ENCODE measurements at places on chromosomes 2 and 18.

DNA sequence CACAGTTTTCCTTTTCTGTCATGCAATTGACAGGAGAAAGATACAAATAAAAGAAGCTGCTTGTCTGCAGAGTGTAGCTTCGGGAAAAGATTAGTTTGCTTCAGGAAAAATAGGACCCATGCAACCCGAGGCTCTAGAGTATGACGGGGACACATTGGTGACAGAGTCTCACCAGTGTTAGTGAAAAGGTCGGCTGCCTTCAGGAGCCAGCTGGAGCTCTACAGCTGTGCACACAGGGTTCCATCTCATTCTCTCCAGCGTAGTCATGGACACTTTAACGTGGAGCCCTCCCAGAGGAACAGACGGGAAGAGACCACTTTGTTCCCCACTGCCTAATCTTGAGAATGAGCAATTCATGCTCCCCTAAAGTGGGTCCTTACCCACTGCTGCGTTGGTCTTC is 42.9 kb downstream of the FECH start:
- no peak for DNase-seq

- no peak for DNase-seq
Measured at GRCh38 chr18:23591011-23591410, 4.7 kb upstream of the NPC1 start.

DNA sequence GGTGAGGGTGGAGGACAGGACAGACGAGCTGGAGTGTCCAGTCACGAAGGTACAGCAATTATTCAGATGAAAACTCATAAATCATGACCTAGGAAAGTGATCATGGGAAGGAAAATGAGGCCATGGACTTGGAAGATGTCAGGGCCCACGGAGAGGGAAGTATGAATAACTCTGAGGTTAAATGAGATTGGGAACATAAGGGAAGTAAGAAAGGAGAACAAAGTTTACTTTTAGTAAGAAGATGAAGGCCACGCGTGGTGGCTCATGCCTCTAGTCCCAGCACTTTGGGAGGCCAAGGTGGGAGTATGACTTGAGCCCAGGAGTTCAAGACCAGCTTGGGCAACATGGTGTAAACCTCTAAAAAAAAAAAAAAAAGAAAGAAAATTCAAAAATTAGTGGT is 56.2 kb downstream of the AQP4 start:
- no peak for DNase-seq

DNA sequence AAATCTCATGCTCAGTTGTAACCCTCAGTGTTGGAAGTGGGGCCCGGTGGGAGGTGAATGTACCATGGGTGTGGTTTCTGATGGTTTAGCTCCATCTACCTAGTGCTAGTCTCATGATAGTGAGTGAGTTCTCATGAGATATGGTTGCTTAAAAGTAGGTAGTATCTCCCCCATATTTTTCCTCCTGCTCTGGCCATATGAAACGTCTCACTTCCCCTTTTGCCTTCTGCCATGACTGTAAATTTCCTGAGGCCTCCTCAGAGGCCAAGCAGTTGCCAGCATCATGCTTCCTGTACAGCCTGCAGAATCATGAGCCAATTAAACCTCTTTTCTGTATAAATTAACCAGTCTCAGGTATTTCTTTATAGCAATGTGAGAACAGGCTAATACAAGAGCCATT is 62.8 kb upstream of the RNF152 start:
- no peak for DNase-seq

DNA sequence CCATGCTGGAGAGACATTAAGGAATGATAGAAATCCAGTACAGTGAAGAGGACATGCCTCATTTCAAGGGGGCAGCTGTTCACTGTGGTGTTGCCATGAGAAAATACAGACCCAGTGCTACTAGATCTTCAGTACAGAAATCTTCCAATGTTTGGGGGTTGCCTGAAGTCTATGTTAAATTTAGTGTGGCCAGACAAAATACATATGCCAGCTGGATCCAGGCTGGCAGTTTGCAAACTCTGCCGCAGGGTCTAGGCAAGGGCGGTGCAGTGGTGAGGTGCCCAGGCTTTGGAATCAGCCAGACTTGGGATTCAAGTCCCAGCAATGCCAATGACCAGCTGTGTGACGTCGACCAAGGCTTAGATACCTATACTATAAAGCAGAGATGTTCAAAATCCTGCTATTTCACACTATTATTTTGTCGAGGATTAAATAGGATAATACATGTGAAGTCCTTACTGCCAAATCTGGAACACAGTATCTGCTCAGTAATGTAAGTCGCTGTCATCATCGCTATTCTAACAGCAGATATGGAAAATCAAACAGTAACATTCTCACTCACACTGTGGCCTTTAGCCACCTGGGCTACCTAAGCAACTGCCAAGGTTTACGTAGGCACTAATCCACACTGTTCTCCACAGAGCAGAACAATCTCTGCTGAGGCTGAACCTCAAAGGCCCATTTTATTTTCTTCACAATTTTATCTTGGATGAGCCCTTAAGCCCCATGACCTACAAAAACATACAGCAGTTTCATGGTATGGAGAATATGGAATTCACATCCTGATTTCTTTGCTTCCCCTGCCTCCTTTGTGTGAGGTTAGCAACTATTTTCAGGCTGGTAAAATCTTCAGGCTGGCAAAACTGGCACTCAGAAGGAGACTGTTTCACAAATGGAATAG is 5.9 kb upstream of the TMSB10 start:
- no peak for DNase-seq

DNA sequence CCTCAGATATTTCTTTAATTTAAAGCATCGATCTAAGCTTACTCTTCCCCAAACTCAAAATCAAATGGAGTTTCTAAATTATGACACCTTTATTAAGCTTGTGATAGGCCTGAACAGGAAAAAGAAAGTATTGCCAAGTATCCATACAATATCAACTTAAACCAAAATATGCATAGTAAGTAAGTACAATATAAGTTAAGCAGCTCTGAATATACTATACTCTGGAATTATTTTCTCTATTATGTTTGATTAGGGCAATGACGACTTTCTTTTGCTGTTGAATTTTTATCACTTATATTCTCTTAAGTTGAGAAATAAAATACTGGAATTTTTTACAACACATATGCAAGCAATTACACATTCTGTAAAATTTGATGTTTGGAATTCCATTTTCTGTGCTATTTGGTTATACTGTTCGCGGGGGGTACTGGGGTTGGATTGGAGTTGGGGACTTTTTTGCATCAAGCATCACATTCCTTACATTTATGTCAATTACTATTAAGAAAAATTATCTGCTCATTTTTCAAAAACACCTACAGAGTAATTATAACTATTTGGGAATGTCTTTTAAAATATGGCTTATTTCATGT is 2.2 kb downstream of the COL5A2 start:
- no peak for DNase-seq

GRCh38 chr2:44535376-44535775 is 173.6 kb downstream of the CAMKMT start:
- no peak for DNase-seq

- DNase-seq: no peak
Measured at GRCh38 chr2:195319112-195319460, 337.9 kb upstream of the SLC39A10 start.

DNA sequence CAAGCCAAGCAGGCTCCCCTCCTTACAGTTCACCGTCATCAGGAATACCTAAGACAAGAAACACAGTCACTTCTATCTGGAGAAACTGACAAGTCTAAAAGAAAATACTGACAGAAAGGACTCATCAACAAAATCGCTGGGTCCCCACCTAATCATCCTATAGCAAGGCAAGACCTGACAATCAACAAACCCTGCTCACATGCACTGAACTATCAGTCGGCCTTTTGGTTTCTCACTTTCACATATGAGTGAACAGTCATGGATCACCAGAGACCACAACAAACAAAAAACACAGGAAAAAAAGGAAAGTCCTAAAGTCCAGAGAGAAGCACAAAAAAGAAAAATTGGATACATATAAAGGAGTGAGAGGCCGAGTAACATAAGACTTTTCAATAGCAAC is 70.4 kb downstream of the SEMA4F start:
- no peak for DNase-seq

- peak; percentile 7 for DNase-seq
Measured at GRCh38 chr2:33395655-33396249, 80.7 kb upstream of the RASGRP3 start.

GRCh38 chr2:60000686-60001085 is 552.8 kb downstream of the BCL11A start:
- DNase-seq: no peak

- no peak for DNase-seq
Measured at GRCh38 chr2:105294844-105295481, 34.6 kb downstream of the TGFBRAP1 start.

DNA sequence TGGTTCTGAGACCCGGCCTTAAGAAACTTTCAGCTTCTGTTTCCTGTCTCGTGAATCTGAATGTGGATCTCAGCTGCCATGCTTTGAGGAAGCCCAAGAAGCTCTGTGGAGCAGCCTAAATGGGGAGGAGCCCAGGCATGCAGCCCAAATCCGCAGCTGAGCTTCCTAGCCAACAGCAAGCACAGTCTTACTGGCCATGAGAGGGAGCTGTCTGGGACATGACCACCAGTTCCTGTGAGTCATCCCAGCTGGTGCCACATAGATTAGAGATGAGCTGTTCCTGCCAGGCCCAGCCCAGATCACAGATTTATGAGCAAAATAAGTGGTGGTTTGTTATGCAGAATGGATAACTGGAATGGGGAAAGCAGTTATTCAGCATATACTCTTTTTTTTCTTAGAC is 224.4 kb upstream of the APCDD1 start:
- no peak for DNase-seq

DNA sequence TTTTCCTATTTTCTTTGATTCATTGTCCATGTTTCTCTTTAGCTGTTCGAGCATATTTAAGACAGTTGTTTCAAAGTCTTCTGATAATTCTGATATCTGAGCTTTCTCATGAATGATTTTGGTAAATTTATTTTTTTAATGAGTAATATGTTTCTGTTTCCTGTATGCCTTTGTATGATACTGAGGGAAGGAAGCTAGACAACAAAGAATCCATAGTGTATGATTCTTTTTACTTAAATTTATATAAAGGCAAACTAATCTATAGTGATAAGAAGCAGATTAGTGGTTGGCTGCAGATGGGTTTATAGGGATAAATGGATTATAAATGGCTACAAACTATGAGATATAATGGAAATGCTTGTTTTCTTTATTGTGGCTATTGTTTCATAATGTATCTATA is 352.7 kb upstream of the CDH2 start:
- no peak for DNase-seq

- DNase-seq: no peak
Measured at GRCh38 chr2:15158100-15158499, 403.0 kb downstream of the NBAS start.

DNA sequence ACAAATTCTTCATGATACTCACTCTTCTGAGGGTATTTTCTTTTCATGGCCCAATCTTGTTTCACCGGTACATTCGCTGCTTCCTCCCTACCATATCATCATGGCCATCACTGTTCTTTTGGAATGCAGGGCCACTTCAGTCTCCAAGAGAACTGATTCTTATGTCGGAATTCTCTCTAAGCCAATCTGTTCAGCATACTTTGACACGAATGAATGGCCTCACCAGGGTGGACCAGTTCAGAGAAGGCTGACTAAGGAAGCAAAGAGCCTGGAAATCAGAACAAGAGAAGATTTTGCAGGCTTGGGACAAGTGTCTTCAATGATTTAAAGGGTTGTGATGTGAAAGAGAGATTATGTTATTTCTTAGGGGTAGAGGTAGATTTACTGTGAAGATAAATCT is 5.0 kb upstream of the EPB41L5 start:
- DNase-seq: no peak

GRCh38 chr2:9630117-9630735 is 571 bp downstream of the YWHAQ start:
- peak; percentile 61 for DNase-seq

All from T follicular helper cell (primary cell).